Eye (tissue), 1 donor: ENCODE measurements at places on chromosomes 5 and 9.
A peak's percentile ranks its signal among the peaks of the same experiment; 100 is the strongest.

- DNase-seq, result no peak
These were observed 19.7 kb upstream of the MLLT3 start for GRCh38 chr9:20642045-20642444.

- DNase-seq, result no peak
These were observed 285.9 kb downstream of the ARL15 start for GRCh38 chr5:54024466-54024865.

DNA sequence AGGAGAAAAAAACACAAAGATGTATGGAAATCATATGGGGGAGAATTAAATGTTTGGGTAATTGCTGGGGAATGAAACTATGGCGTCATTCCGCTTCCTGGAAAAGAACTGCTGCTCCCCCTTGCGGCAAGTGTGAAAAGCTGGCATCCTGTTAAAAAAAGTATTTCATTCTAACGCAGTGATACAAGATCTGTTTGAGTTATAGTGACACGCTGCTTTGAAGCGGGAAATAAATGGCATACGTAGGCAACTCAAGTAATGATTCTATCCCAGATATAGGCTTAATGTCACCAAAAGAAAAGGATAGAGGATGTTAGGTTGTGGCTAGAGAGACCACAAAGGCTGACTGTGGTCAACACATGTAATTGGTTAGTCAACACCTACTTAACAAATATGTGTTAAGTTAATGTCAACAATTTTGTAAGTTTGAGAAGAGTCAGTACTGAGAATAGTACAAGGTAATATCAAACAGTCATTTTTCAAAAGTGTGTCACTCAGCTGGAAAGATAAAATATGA is 70.2 kb upstream of the ALDH1A1 start:
- peak; percentile 80 for DNase-seq

- DNase-seq, result no peak
These were observed 33.7 kb downstream of the AP3B1 start for GRCh38 chr5:78260771-78261170.

GRCh38 chr9:4303006-4303405 is 3.1 kb upstream of the GLIS3 start:
- DNase-seq, result no peak

DNA sequence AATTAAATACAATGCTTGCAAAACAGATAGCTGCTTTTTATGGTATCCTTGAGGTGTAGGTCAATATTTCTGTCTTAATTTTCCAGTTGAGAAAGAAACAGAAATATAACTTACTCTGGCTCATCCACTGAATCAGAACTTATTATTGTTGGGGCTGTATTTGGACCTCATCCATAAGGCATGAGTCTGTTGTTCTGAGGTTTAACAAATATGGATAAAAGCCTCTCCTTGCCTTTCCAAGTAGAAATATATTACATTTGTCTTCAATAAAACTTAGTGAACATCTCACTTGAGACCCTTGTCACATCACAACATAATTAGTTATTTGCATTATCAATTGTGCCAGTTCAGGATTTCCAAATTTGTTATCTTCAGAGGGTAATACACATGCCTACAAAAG is 525.8 kb downstream of the AGTPBP1 start:
- no peak for DNase-seq

GRCh38 chr9:87865626-87866025 is 17.1 kb upstream of the SPATA31E1 start:
- no peak for DNase-seq

GRCh38 chr9:110427497-110428104 is 89.9 kb upstream of the TXNDC8 start:
- DNase-seq, result peak; percentile 46

DNA sequence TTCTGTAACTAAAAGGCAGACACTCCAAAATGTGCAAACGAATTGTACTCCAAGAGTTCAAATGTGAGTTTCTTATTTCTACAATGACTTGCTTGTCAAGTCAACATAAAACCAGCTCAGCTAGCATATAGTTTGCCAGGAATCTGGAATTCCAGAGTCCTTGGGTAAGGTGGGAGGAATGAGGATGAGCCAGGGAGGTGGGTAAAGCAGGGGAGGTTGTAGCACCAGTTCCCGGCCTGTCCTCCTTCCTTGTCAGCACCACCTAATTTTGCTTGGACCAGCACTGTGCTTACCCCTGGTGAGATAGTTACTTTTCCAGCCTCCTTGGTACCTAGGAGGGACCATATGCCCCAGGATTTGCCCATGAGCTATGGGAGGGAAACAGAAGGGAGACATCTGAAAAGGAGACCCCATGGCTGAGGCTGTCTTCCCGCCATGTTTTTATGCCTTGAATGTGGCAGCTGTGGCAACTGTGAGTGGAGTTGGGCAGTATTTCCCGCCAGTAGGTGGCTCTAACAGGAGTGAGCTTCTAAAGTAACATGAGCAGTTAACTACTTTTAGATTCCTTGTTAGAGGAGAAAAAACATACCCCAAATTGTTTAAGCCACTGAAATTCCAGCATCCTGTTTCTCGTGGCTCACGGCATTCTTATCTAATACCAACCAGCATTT is 302.5 kb downstream of the TENT4A start:
- no peak for DNase-seq

DNA sequence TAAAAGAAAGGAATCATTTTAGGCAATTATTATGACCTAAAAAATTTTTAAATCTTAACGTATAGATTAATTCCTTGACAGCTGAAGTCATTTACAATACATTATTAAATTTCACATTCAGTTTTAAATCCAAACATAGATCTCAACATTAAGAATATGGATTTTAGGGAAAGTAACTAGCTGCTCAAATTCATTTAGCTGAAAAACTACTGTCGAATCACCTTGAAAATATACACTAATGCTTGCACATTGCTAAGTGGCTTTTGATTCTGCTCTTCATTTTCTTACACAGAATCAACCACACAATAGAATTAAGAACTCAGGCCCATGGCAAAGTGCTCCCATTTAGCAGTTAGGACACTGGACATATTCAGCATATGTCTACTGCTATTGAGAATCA is 454.2 kb downstream of the RAB3C start:
- no peak for DNase-seq

DNA sequence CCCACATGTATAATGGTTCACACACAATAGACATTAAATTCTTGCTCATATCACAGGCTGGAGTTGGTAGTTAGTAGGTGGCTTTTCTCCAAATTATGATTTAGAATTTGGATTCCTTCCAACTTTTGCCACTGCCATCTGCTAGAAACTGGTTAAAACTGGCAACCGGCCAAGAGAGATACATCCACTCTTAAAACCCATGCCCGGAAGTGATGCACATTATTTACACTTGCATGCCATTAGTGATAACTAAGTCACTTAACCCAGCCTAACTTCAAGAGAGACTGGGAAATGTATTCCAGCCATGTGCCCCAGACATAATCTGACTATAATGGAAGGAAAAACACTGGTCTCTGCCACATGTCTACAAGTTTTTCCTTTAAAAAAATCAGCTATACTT is 395.7 kb upstream of the SEMA6A start:
- DNase-seq, result peak; percentile 53

GRCh38 chr9:1129382-1129781 is 79.2 kb downstream of the DMRT2 start:
- DNase-seq, result no peak

- DNase-seq, result no peak
These were observed 100.1 kb downstream of the RAPGEF6 start for GRCh38 chr5:131534974-131535373.

GRCh38 chr9:16708656-16709435 is 161.6 kb downstream of the BNC2 start:
- peak; percentile 77 for DNase-seq

GRCh38 chr5:122421374-122422079 is 109.5 kb downstream of the SNCAIP start:
- DNase-seq, result no peak

DNA sequence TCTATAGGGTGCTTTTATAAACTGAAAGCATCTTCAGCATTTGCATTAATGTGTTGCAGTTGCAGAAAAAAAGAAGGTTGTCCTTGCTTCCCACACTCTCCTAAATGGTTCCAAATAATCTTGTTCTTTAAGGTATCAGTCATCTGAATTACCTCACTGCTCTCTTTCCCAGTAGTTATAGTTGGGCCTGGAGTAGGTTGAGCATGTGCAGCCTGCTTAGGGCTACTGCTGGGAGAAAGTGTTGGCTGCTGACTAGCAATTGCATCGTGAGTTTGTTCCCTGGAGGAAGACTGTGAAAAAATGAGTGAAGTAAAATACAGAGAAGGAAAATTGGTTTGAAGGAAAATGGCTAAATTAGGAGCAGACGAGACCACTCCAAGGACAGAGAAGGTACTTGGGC is 74.5 kb downstream of the PRR16 start:
- DNase-seq, result no peak

- no peak for DNase-seq
These were observed 95.8 kb upstream of the ANKRD55 start for GRCh38 chr5:56328753-56329560.

DNA sequence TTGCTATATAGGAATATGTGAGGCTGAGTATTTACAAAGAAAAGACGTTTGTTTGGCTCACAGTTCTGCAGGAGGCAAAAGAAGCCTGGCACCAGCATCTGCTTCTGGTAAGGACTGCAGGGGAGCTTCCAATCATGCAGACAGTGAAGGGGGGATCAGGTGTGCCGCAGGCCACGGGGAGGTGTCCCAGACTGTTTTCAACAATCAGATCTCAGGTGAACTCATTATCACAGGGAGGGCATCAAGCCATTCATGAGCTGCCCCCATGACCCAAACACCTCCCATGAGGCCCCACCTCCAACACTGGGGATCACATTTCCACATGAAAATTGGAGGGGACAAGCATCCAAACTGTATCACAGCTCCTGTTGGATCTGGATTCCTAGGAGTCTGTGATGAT is 30.4 kb upstream of the TRIM14 start:
- no peak for DNase-seq

GRCh38 chr9:12748016-12748415 is 26.8 kb upstream of the LURAP1L start:
- no peak for DNase-seq

GRCh38 chr9:136119883-136120393 is 1.3 kb upstream of the TMEM250 start:
- no peak for DNase-seq

DNA sequence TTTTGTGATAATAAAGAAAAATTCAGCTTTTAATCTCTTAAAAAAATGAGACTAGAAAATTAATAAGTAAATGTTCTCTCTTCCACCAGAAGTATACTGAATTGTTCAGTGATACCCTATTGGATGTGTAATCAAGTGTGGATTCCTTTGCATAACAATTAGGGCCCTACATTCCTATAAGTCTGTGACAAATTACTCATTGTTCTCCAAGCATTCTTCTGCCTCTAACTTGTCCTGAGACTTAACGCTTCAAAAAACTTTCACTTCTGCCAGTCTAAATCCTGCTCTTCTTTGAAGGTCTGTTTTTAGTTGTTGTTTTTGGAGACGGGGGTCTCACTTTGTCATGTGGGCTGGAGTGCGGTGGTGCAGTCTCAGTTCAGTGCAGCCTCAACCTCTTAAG is 9.2 kb upstream of the DDX46 start:
- no peak for DNase-seq

GRCh38 chr5:102483736-102484135 is 15.1 kb downstream of the SLCO6A1 start:
- no peak for DNase-seq

- peak; percentile 26 for DNase-seq
These were observed 776.0 kb upstream of the ACO1 start for GRCh38 chr9:31608416-31608815.

GRCh38 chr9:128770286-128771030 is 1.3 kb downstream of the ZER1 start:
- DNase-seq, result no peak

- no peak for DNase-seq
These were observed 737.7 kb downstream of the TLE1 start for GRCh38 chr9:80951675-80952074.

- DNase-seq, result peak; percentile 47
These were observed 75.1 kb upstream of the IER5L start for GRCh38 chr9:129252937-129253802.

- DNase-seq, result no peak
These were observed 13.8 kb downstream of the NAIP start for GRCh38 chr5:71011194-71011792.

- DNase-seq, result peak; percentile 61
These were observed 1.9 kb downstream of the LRRC26 start for GRCh38 chr9:137167747-137168572.

- DNase-seq, result no peak
These were observed 355.4 kb upstream of the PDE4D start for GRCh38 chr5:60248901-60249300.

- DNase-seq, result no peak
These were observed 9.8 kb upstream of the ERAP1 start for GRCh38 chr5:96817506-96817905.

DNA sequence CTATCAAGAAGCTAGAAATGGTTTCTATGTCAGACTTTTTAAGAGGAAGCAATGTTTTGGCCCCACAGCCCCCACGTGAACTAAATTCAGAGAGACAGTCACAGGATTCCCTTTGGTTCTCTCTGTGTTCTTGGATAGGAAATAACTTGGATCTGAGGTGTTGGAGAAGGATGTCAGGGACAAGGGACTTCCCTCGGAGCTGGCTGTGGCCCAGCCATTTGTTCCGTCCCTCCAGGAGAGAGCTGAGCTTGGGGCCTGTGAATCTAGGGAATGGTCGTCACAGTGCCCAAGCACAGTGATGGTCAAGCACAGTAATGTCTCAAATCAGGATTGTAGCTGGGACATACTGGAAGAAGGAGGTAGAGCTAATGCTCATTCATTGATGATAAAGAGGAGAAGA is 2.0 kb downstream of the C7 start:
- DNase-seq, result no peak

DNA sequence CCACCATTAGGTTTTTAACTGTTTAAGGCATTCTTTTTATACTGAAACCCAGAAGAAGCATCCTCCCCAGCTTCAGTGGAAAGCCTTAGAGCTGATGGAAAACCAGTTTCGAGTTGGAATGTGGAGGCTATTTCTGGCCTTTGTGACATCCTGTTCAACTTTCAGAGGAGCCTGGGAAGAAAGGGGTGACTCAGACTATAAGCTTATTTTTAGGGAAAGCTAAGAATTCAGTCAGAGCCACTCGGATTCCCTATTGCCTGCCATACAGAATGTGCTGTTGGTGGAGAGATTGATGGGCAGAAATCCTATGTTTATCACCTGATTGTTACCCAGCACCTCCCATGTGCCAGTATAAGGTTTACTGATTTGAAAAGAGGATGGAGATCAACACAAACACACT is 19.8 kb downstream of the PALM2AKAP2 start:
- no peak for DNase-seq

DNA sequence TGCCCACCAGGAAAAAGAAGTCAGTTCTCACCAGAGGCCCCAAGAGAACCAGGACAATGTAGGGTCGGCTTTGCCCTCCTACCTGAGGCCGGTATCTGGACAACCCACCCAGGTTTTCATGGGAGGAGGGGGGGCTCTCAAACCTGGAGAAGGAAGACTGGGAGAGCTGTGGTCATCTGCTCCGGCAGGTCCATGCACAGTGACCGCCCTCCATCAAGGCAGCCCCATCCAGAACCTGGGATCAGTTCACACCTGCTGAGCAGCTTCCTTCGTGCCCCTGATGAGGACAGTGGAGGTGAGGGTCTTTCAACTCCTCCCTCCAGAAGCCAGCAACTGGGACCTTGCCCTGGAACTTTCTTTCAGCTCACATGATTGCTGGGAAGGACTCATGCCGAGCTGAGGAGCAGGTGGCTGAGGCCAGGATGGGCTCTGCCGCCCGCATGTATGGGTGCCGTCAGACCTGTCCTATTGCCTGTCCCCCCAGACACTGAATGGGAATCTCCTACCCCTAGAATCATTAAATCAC is 20.8 kb upstream of the FIBCD1 start:
- DNase-seq, result no peak
